HCEC 1CT (cell line): ENCODE measurements at places on chromosomes 13 and 19.

GRCh38 chr19:49690656-49691242 is at the start of gene CPT1C:
CPT1C (plus strand) TSS chr19:49691116; CDS start chr19:49692253, 1,137 bp downstream.
- DNase-seq = peak; percentile 77

GRCh38 chr19:7699417-7700401 is 2.2 kb downstream of the FCER2 start:
- DNase-seq = no peak

DNA sequence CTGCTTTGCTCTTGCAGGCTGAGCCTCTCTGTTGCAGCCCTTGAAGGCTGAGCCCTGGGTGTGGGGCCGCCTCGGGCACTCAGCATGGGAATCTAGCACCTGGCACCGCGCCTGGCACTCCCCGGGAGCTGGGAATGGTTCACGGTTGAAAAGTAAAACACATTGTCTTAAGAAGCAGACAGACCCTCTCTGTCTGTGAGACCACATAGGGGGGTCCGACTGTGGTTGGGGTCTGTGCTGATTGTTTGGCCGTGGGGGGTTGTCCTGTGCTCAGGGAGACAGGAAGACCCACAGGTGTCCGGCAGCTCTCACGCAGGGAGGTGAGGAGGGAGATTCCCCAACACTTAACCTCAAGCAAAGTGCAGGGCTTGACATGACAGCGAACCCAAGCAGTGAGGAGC is 64.8 kb downstream of the SOX1 start:
- no peak for DNase-seq

DNA sequence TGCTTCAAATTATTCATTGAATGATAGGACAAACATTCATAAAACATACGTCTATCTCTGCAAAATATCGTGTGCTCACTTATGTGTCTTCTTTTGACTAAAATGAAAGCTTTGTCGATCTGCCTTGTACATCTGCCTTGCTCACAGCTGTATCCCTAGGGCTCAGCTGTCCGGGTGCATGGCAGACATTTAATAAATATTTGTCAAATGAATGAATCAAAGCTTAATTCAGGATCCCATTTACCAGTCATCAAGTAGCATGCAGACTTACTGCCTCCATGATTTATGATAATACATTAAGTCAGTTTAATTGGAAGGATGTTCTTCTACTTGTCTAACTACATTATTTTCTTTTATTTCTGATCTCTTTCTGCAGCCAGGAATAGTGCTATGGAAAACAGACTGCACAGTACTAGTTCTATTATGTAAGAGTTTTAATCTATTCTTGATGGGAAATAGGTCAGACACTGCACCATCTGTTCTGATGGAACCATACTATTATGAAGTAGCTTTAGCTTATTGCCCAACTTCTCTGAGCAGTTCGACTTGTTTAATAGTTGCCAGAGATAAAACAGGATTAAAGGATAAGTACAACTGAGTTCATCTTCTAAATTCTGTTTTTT is 13.2 kb downstream of the SLC46A3 start:
- DNase-seq = peak; percentile 10
